Suppressor macrophage treated with lipopolysaccharide for 4 hours (primary cell): ENCODE measurements at places on chromosomes 16 and 17.

DNA sequence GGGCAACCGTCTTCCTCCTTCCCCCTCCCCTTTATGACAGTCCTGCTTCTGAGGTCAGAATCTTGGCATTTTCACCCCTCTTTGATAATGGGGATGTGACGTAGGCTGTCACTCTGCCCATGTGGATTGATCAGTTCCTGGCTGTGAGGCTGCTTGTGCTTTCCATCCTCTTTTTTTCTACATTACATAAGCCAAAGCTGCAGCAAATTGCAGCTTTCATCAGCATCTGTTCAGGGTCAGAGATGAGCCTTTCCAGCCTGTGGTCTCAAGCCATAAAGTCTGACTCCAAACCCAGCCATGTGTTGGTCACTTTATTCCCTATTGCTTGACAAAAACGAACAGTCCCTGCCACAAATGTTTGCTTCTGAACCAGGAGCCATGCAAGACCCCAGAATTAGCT lies 535.1 kb downstream of the CDH11 start:
- DNase-seq = no peak

DNA sequence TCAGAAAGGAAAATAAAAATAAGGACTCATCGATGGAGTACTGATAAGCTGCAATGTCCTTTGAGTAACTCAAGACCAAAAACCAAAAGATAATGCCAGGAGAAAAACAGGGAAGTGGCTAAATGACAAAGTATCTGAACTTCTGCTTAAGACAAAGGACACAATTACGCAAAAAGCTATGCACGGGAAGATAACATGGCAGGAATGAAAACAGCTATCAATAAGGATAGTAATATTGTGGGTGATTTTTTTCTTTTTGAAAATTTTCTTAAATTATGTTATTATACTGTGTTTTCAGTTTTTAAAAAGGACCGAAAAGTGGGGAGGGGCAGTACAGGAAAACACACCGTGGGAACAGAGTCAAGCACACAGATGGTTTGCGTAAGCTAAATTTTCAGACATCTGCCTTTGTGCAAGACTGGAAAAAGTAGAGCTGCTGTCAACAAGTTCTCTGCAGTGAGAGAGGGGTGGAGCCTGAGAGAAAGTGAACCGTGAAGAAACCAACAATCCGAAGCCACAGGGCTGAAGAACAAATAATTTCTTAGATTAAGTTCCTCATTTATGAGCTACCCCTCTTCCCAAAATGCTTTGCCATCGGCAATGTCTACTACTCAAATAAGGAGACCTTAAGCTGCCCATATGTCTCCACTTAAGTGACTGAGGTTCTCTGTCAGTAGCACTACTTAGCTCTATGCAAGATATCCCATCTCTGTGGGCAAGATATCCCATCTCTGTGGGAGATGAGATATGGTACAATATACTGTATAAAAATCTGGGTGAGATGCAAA lies 99.9 kb upstream of the CORO6 start:
- DNase-seq = peak; percentile 95

- DNase-seq = peak; percentile 70
Observed at GRCh38 chr16:88527186-88527936, 42.8 kb upstream of the ZC3H18 start.

DNA sequence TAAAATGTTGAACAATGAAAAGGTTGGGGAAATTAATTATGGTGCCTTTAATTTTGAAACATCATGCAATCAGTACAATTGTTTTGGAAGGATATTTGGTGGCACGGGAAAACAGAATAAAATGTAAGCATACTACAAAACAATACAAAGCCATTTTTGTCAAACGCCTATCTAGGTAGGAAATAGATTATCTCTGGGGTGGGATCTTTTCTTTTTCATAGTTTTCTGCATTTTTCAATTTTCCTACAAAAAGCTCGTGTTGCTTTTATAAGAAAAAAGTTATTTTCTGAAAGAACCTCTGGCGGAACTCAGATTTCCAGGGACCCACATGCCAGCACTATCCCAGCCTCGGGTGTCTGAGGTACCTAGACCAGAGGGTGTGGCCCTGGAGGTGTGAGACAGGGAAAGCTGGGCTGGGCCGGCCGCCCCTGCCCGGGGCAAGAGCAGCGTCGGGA lies 961 bp upstream of the MAP3K3 start:
- DNase-seq = no peak

- peak; percentile 60 for DNase-seq
Observed at GRCh38 chr17:47694581-47695428, 844 bp downstream of the TBKBP1 start.

DNA sequence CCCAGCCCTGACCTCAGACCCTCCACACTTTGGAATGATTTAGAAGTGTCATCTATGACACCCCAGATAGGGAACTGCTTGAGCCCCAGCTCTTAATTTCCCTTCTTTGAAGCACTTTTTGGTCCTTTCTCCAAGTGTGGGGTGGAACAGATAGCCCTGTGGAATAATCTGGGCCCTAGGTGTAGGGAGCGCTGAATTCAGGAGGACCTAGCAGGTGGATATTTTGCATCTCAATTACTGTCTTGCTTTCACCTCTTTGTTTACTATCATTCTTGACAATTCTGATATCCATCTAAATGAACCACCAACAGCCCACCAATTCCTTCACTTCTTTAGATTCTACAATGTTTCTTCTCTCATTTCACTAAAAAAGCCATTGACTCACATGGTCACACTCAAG lies 850.4 kb downstream of the KCNJ2 start:
- no peak for DNase-seq

GRCh38 chr17:6856051-6856450 lies 24.5 kb upstream of the TEKT1 start:
- no peak for DNase-seq

- no peak for DNase-seq
Observed at GRCh38 chr17:647324-648197, 67.1 kb downstream of the VPS53 start.

- no peak for DNase-seq
Observed at GRCh38 chr16:24853830-24854229, 8.1 kb downstream of the SLC5A11 start.

DNA sequence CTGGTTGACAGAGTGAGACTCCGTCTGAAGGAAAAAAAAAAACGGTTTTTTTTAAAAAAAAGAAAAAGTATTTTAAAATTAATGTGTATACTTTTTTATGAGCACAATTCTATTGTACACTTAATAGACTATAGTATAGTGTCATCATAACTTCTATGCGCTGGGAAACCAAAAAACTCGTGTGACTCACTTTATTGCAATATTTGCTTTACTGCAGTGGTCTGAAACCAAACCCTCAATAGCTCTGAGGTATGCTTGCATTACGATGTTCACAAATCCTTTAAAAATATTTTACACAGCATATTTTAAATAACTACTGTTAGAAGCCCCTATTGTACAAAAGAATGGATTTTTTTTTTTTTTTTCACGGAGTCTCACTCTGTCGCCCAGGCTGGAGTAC lies 12.4 kb upstream of the MAP2K6 start:
- no peak for DNase-seq

GRCh38 chr17:77790143-77790829 lies 168.2 kb upstream of the TNRC6C start:
- no peak for DNase-seq

DNA sequence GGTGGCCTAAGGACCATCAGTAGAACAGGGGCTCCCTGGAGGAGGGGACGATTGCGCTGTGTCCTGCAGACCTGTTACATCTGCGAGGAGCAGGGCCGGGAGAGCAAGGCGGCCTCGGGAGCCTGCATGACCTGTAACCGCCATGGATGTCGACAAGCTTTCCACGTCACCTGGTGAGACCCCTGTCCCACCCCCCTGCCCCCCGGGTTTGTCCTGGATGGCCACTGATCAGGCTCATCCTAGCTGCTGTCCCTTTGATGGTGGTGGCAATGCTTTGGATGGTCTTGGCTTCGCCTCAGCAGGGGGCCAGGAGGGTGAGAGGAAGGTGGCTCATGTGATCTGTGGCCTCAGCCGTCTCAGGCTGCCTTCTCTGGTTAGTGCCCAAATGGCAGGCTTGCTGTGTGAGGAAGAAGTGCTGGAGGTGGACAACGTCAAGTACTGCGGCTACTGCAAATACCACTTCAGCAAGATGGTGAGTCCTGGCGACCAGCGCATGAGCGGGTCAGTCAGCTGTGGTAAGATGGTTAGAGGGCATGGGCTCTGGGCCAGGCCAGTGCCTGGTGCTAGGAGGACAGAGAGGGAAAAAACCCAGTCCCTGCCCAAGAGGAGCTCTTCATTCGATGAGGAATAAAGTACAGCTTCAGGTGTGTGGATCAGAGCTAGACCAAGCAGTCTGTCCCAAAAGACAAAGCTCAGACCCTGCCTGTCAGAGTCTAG lies 4.2 kb downstream of the MLLT6 start:
- no peak for DNase-seq

GRCh38 chr17:19014628-19015215 lies 10.2 kb upstream of the FAM83G start:
- DNase-seq = no peak

DNA sequence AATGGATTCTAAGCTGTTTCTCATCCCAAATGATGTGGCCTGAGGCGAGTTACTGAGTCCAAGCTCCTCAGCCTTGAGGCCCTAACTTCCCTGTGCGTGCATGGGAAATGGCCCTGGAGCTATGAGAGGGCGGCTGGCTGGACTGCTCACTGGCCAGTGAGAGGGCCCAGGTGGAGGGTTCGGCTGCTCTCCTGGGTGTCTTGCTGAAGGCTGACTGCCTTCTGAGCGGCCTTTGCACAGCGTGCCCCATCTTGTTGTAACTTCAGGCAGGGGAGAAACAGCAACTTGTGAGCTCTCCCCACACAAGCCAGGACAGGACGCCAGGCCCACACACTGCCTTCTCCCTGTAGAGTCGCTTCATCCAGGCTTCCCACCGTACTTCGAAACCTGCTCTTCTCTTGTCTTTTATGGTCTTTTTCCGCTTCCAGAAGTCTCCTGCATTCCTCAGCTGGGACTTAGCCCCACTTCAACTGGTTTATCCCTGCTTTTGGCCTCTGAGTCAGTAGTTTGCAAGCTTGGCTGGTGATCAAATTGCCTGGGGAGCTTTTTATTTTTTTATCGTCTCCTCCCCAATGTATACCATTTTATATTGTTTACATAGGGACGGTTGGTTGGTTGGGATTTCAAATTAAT lies 13.3 kb downstream of the CDH3 start:
- no peak for DNase-seq
